ENCODE measurements at places on chromosomes 12 and 14. TPM values are rescaled to one million over a fixed set of nuclear protein-coding genes. Genes with fewer than 3 reads are reported as not detected.

PRKCH gene
- 12.3 TPM for polyA plus RNA-seq

TEP1 gene
- 38.7 TPM for polyA plus RNA-seq

PIANP gene
- polyA plus RNA-seq, result 0.10 TPM

CLEC1B gene
- 1.1 TPM for polyA plus RNA-seq

CCDC88C gene
- 29.8 TPM for polyA plus RNA-seq

PGF gene
- polyA plus RNA-seq, result 6.2 TPM

NDRG2 gene
- 174 TPM for polyA plus RNA-seq

ADCY6 gene
- 5.7 TPM for polyA plus RNA-seq

ALDH1L2 gene
- 0.07 TPM for polyA plus RNA-seq

KRT77 gene
- polyA plus RNA-seq, result not detected

OR11H6 gene
- not detected for polyA plus RNA-seq

OLR1 gene
- 0.13 TPM for polyA plus RNA-seq

TMEM30B gene
- 0.36 TPM for polyA plus RNA-seq

RPS29 gene
- polyA plus RNA-seq, result 5,592 TPM

KCNK10 gene
- 0.03 TPM for polyA plus RNA-seq

SIX6 gene
- polyA plus RNA-seq, result not detected

OR9K2 gene
- not detected for polyA plus RNA-seq

SMCO3 gene
- 0.97 TPM for polyA plus RNA-seq

DUSP16 gene
- polyA plus RNA-seq, result 2.2 TPM

KCNH5 gene
- not detected for polyA plus RNA-seq

GNPTAB gene
- 9.3 TPM for polyA plus RNA-seq

ARF3 gene
- polyA plus RNA-seq, result 31.2 TPM

GPRC5A gene
- 0.09 TPM for polyA plus RNA-seq

TMEM229B gene
- polyA plus RNA-seq, result 10.0 TPM

CACNB3 gene
- polyA plus RNA-seq, result 2.5 TPM

EFCAB11 gene
- 6.4 TPM for polyA plus RNA-seq

Measured in spleen (tissue), 13 donors.